ENCODE measurements at places on chromosomes 12 and 14.

GRCh38 chr12:1738446-1738845, 47.6 kb downstream of the ADIPOR2 start:
- DNase-seq, result no peak

DNA sequence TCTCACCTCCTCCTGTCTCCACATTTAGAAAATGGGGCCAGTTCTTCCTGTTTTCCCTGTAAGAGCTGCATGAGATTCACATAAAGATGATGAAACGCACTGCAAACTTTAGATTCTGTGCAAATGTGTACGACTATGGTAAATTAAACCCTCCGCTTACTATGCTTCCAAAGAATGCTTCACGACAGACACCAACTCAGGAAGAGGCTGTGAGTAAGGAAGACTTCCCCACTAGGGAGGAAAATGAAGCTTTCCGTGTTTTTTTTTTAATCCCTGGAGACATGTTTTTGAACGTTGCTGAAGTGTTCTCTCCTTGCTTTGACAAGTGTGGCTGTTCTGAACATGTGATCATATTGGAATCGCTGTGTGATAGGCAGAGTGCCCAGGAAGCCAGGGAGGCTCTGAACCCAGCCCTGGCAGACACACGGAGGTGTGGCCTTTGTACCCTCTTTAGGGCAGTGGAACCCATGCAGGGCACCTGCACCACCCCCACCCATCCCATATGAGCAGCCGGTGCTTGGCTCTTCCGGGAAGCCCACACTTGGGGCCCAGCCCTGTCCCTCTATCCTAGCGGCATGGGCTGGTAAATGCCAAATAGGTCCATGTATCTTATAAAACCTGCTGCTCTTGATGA, 7.5 kb upstream of the SYNE3 start:
- no peak for DNase-seq

GRCh38 chr14:50734950-50735695, 67.0 kb upstream of the SAV1 start:
- no peak for DNase-seq

GRCh38 chr12:116150452-116150851, 127.0 kb downstream of the MED13L start:
- DNase-seq, result no peak

DNA sequence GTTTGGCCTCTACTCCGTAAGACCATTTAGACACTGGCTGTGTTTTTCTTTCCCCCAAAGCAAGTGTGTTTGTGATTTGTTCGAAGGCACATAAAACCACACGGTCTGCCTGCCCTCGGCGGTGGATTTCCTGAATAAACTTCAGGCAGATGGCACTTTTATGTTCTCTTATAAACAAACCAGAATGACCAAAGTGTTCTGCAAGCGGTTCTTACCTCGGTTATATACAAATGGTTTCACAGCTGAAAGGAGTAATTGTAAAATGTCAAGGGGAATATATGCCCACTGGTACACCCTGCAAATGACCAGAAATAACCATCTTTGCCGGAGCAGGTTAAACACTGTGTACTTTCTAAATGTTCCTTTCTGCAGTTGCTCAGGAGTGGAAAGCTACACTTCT, 1475.8 kb upstream of the TMEM132C start:
- DNase-seq, result no peak

GRCh38 chr14:20792556-20792955, 10.1 kb downstream of the RNASE1 start:
- no peak for DNase-seq

DNA sequence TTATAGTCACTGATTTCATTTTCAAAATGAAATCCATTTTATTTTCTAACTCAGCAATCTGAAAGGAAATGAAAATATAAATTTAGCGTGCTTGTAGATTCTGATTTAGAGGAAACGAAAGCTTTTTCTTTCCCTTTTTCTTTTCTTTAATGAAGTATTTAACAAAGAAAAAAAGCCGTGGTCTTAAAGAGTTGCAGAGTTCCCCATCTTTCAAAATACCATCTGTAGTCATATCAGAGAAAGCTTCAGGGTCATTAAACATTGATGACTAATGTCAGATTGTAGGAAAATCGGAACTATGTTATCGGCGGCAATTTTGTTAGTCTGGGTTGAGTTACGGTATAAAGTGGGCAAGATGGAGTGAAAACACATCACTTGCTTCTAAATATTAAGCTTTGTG, 32.3 kb downstream of the DRAM1 start:
- no peak for DNase-seq

DNA sequence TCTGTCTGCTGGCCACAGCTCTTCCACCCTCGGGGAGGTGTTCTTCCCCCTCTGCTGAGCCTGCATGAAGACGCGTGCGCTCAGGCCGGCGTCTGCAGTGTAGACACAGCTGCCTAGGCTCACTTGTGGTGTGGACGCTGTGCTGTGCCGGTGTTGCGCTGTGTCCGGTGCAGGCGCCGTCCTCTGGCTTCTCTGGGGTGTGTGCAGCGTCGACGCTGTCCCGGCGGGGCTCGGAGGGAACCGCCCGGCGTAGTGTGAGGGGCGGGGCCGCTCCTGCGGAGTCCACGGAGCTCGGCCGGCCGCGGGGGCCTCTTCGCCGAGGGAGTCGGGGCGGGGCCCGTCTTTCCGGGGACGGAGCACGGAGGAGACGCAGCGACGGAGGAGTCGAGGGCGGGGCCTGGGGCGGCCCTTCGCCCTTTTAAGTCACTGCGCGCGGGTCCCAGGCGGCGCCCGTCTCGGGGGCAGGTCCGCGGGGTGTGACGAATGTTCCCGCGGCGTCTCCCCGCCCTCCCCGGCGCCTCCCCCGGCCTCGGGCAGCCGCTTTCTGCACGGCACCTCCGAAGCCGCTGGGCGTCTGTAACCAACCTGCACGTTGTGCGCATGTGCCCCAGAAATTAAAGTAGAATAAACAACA, 45.2 kb downstream of the NOC4L start:
- DNase-seq, result peak; percentile 53

GRCh38 chr12:10395390-10395998, 5.7 kb upstream of the KLRK1 start:
- DNase-seq, result no peak

- no peak for DNase-seq
These were observed 1.0 kb downstream of the MAP3K12 start for GRCh38 chr12:53498235-53498630.
